Breast epithelium (tissue), 4 donors: ENCODE measurements at places on chromosomes 7 and 10.

DNA sequence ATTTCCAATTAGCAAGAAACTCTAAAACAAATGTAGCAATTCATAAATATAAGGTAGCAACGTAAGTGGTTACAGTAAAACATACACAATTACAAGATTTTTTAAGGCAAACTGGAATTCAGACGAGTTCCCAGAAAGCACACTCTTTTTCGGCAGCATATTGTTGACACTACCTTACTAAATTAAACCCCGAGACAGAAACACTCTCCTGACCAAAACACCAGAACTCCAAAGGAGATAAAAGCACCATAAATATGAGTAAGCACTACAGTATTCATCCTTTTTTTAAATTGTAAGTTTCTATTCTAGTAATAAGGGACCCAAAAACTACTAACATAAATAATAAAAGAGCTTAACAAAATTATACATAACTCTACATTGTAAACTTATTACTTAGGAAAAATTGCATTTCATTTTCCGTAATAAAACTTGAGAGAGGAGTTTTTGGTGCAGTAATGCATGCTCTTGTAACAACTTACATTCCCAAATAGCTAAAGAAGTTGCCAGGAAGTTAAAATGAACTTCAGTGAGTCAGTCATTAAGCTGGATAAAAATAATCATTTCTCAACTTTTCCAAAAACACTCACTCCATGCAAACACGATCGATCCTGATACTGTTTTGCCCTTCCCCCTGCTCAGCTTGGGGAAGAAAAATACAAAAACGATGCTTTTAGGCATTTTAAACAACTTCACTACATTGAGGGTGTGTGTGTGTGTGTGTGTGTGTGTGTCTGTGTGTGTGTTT, 2.0 kb downstream of the PIP4K2A start:
- H3K27ac ChIP-seq = no peak overlapping the region
- no peaks in the 10 kb centered on the region for H3K4me1 ChIP-seq
- H3K27me3 ChIP-seq = no peaks in the 10 kb centered on the region
- H3K4me3 ChIP-seq = peak overlapping the region; percentile 97
- DNase-seq = no peak
- no peaks in the 10 kb centered on the region for H3K36me3 ChIP-seq

GRCh38 chr7:149196151-149196704, 882 bp downstream of the ZNF282 start:
- H3K4me1 ChIP-seq = peaks cover 9% of the 10 kb centered on the region
- DNase-seq = no peak
- H3K36me3 ChIP-seq = peaks cover 9% of the 10 kb centered on the region
- peak overlapping the region; percentile 83 for H3K27ac ChIP-seq

DNA sequence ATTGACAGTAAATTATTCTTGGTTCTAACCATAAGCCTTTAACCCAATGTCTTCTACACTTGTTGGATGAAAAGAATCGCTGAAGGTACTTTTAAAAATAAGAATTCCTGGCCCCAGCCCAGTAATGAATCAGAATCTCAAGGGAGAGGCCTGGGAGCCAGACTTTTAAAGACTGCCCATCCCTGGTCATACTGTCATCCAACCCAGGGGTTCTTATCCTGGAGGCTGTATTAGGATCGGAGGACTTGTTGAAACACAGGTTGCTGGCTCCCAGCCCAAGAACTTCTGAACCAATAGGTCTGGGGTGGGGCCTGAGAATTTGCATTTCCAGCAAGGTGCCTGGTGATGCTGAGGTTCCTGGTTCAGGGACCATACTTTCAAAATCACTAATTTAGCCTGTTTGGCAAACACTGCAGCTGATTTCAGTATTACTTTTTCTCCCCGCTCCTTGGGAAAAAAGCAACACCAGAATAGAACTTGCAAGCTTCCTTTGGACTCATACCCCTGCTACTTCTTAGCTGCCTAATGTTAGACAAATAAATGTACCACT, 79.5 kb upstream of the FAM133B start:
- H3K27me3 ChIP-seq = no peaks in the 10 kb centered on the region
- no peaks in the 10 kb centered on the region for H3K36me3 ChIP-seq
- no peak for DNase-seq
- H3K4me3 ChIP-seq = no peak overlapping the region
- no peaks in the 10 kb centered on the region for H3K4me1 ChIP-seq

DNA sequence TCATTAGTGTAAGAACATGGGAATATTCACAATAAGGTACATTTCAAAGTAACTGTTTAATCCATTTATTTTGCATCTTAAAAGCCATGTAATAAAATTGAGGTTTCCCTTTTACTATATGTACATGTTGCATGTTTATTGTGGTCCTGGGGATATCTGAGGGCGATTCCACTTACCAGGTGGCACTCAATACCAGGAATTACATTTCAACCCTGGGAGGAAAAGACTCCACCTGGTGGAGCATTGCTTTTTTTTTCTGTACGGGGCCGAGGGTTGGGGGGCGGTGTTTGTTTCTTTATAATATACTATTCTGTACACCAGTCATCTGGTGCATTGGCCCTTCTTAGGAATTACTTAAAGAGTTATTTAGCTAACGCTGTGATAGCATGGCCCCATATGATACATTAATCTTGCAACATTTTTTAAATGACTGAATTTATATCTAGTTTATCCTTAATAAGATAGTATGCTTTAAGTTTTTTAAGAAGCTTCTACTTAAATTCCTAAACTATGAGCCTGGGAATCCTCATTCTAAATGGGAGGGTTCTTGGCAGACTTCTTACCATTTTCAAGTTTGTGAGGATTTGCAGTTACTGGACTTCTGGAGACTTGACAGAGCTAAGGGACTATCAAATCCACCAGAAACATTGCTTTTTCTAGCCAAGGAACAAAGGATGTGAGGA, 7.2 kb upstream of the HGF start:
- no peak overlapping the region for H3K27ac ChIP-seq
- DNase-seq = no peak
- H3K4me3 ChIP-seq = no peak overlapping the region
- H3K4me1 ChIP-seq = no peaks in the 10 kb centered on the region

- no peaks in the 10 kb centered on the region for H3K4me1 ChIP-seq
- H3K27ac ChIP-seq = no peak overlapping the region
- H3K27me3 ChIP-seq = peaks cover 77% of the 10 kb centered on the region
- H3K4me3 ChIP-seq = no peak overlapping the region
- no peaks in the 10 kb centered on the region for H3K36me3 ChIP-seq
Measured at GRCh38 chr7:54545241-54545563, 3.0 kb downstream of the VSTM2A start.

GRCh38 chr7:52863652-52864051, 171.8 kb upstream of the POM121L12 start:
- no peak for DNase-seq
- no peaks in the 10 kb centered on the region for H3K4me1 ChIP-seq
- no peak overlapping the region for H3K4me3 ChIP-seq
- no peaks in the 10 kb centered on the region for H3K36me3 ChIP-seq
- H3K27me3 ChIP-seq = no peaks in the 10 kb centered on the region

DNA sequence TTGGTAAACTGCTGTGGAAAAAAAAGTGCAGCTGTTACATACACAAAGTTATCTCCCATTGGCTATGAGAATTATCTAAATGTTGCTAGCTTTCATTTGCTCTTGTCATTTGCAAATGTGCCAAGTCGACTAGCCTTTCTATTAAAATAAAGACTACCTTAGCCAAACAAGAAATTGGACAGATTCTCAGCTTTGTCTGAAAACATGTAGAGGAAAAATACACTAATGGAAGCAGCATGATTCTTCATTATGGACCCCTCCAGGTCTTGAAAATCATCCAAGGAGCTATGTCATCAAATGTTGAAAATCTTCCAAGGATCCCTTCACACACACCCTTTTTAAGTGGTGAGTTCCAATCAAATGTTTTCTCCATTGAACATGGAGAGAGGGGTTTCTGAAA, 237.7 kb downstream of the ETV1 start:
- no peak overlapping the region for H3K27ac ChIP-seq
- no peaks in the 10 kb centered on the region for H3K27me3 ChIP-seq
- DNase-seq = no peak

GRCh38 chr7:25619381-25619780, 391.1 kb upstream of the NPVF start:
- H3K36me3 ChIP-seq = no peaks in the 10 kb centered on the region
- H3K4me3 ChIP-seq = no peak overlapping the region
- no peak overlapping the region for H3K27ac ChIP-seq
- H3K4me1 ChIP-seq = no peaks in the 10 kb centered on the region
- no peak for DNase-seq

GRCh38 chr10:1652151-1652550, 85.2 kb downstream of the ADARB2 start:
- H3K4me3 ChIP-seq = no peak overlapping the region
- no peak overlapping the region for H3K27ac ChIP-seq
- H3K4me1 ChIP-seq = no peaks in the 10 kb centered on the region
- DNase-seq = no peak

DNA sequence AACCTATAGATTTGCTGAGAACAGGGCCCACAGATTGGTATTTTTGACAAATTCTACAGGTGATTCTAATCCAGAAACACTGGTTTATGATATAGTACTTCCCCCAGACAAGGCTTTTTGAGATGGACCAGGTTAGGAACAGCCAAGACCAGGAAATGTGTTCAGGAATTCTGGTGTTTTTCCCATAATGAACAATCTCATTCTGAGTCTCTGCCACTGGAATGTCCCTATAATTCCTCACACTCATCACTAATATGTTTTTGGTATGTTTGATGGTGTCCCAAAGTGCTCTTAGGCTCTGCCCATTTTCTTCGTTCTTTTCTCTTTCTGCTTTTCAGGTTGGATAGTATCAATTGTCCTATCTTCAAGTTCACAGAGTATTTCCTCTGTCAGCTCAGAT, 107.2 kb upstream of the IGFBP3 start:
- H3K27ac ChIP-seq = no peak overlapping the region
- H3K27me3 ChIP-seq = no peaks in the 10 kb centered on the region
- H3K36me3 ChIP-seq = no peaks in the 10 kb centered on the region
- no peaks in the 10 kb centered on the region for H3K4me1 ChIP-seq
- no peak for DNase-seq

DNA sequence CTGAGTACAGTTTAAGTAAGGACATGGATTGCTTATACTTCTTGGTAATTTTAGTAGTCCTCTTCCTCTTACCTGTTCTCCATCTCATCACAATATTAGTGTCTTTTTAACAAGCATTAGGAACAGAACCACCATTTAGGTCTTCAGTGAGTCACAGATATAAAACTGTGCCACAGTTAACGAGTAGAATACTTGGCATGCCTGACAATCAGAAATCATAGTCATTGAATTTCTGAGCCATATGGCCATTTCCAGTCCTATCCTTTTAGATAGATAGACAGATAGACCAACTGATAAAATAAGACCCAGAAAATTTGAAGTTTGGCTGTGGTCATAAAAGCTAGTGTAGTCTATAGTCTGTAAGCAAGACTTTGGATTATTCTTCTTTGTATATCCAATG, 71.1 kb downstream of the GBF1 start:
- H3K36me3 ChIP-seq = no peaks in the 10 kb centered on the region
- H3K4me3 ChIP-seq = no peak overlapping the region
- DNase-seq = no peak

- H3K4me3 ChIP-seq = no peak overlapping the region
- peaks cover 10% of the 10 kb centered on the region for H3K4me1 ChIP-seq
- no peak overlapping the region for H3K27ac ChIP-seq
- DNase-seq = no peak
- H3K36me3 ChIP-seq = no peaks in the 10 kb centered on the region
- no peaks in the 10 kb centered on the region for H3K27me3 ChIP-seq
Measured at GRCh38 chr7:76354981-76355730, 3.6 kb downstream of the YWHAG start.

DNA sequence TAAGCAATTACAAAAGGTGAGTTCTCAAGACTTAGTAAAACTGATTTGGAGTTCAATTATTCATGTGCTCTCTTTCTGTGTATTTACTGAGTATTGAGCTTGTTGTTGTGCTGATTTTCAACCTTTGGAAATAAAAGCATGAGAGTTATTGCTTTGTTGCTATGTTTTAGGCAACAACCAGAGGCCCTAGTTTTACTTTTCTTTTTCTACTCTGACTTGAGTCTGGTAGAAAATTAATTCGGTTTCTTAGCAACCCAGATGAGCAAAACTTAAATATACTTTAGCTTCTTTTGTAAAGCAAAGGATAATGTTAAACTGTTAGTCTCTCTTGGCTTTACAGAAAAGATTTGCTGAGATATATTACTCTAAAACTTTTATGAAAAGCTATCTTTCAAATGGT, 66.4 kb upstream of the SCIN start:
- no peaks in the 10 kb centered on the region for H3K4me1 ChIP-seq
- no peak overlapping the region for H3K4me3 ChIP-seq
- no peak overlapping the region for H3K27ac ChIP-seq
- DNase-seq = no peak
- H3K36me3 ChIP-seq = no peaks in the 10 kb centered on the region

- no peak for DNase-seq
- no peaks in the 10 kb centered on the region for H3K4me1 ChIP-seq
- H3K27me3 ChIP-seq = no peaks in the 10 kb centered on the region
- H3K4me3 ChIP-seq = no peak overlapping the region
- no peaks in the 10 kb centered on the region for H3K36me3 ChIP-seq
- H3K27ac ChIP-seq = no peak overlapping the region
Measured at GRCh38 chr7:95059842-95060313, 152.5 kb downstream of the PPP1R9A start.

DNA sequence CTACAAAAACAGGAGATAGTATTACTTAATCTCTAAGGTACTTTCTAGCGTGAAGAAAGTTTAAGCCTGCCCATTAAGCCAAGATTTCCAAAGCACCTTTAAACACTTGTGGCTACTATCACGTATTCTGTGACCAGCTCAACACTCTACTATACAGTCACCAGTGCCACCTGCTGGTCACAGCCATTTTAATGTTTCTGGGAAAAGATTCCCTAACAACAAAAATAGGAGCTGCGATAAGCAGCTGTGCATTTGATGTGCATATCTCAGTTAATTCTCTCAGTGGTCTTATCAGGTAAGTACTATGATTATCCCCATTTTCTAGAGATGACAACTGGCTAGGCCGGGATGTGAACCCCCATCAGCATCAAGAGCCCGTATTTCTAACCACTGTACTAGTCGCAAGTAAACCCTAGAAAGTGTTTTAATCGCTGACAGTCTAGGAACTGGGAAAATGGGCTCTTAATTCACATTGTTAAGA, 860 bp downstream of the SEC31B start:
- peak overlapping the region; percentile 38 for H3K4me3 ChIP-seq
- H3K27ac ChIP-seq = no peak overlapping the region
- no peaks in the 10 kb centered on the region for H3K36me3 ChIP-seq
- H3K4me1 ChIP-seq = no peaks in the 10 kb centered on the region
- DNase-seq = peak; percentile 59
- H3K27me3 ChIP-seq = no peaks in the 10 kb centered on the region
